ENCODE measurements at places on chromosomes 16 and 17.

DNA sequence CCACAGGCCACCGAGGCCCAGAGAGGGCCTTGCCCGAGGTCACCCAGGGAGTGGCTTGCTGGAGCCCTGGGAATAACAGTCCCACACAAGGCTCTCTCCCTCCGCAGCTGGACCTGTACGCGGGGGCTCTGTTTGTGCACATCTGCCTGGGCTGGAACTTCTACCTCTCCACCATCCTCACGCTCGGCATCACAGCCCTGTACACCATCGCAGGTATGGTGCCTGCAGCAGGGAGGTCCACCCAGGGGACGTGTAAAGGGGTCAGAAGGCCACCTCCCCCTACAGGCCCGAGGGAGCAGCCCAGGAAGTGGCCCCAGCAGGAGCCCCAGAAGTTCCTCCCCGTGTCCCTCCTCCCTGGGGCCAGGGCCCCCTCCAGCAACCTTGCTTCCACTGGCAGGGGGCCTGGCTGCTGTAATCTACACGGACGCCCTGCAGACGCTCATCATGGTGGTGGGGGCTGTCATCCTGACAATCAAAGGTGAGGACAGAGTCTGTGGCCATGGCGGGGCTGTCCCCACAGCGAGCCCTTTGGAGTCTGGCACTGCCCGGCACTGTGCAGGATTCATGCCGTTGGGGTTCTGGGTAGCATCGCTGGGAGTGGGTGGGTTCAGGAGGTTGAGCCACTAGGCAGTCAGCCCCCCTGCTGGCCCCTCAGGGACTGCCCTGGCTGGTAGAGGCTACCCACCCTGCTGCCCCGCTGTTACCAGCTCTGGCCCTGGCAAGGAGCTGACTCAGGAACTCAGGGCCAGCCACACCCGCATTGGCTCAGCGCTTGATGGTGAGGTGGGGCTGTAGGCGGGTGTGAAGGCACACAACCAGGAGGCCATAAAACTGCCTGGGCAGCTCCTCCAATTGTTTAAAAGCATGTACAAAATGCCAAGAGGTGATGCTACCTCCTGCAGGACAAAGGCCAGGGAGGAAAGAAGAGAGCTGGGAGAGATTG lies 17.3 kb downstream of the SLC5A10 start:
- DNase-seq, result no peak

DNA sequence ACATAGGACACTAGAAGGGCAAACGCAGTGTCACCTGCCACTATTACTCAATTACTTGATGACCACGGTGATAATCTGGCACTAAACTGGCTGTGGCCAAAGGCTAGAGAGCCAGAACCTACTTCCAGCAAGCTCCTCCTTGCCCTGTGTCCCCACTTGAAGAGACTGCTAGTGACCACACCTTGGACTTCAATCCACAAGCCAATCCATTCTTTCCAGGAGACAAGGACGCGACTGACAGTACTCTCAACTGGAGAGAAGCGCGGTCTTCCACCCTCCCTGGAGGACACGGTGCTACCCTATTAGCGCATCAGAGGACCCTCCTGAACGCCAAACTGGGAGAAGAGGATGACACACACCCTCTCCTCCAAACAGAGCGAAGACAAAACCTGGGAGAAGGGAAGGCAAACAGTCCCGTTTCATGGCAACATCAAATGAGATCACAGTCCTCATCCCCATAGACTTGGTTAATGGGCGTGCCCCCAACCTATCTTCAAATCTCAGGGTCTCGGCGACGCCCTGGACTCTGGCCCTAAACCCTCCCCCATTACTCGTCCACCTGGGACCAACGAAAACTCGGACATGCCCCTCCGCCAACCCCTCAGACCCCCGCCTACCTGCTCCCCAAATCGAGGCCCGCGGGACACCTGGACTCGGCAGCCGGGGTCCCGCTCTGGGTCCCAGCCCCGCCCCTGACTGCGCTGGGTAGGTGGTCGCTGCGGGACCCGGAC lies 508 bp downstream of the FLCN start:
- no peak for DNase-seq

- no peak for DNase-seq
Measured at GRCh38 chr17:55426851-55427586, 5.4 kb upstream of the MMD start.

DNA sequence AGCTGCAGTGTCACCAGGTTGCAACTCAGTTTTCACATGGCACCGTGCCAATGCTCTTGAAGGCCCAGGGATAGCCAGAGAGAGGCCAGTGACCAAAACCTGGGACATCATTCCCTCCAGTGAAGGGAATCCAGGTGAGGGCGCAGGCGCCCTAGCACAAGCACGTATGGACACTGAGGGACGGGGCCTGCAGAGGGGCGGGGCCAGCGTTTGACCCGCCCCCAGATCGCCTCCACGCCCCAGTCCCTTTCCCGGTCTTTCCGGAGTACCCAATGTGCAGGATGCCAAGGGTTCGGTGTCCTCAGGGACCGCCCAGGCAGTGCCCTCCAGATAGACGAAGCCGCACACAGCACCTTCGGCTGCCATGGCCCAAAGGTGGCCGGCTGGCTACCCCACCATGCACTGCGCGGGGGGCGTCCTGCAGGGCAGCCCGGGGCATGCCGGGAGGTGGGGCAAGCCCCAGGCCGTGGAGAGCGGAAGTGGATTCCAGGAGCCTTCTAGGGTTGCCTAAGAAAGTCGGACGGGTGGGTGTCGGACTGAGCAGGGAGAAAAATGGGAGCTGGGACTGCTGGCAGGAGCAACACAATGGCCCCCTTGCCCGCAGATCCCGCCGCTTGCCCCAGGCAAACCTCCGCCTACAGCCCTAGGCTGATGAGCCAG lies 4.6 kb downstream of the SLC12A4 start:
- no peak for DNase-seq

GRCh38 chr17:67751101-67752074 lies 33.7 kb downstream of the NOL11 start:
- DNase-seq, result no peak

DNA sequence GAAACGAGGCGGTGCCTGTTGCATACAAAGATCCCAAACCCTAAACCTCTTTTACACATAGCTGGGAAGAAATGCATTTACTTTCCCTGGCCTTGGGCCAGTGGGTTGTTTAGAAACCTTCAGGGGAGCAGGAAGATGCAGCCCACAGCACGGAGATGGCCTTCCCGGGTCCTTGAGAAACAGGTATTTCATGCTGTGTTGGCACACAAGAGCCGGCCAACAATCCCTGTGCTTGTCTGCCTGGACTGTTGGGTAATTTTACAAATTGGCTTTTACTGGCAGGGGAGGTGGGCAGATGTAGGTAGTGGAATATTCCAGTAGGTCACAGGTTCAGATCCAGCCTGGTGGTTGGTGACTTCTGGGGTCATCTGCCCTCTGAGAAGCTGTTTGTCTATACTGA lies 148.0 kb downstream of the FOXL1 start:
- DNase-seq, result no peak

Data from NCI-H1092 (cell line).